ENCODE measurements at places on chromosomes 12 and 14.

DNA sequence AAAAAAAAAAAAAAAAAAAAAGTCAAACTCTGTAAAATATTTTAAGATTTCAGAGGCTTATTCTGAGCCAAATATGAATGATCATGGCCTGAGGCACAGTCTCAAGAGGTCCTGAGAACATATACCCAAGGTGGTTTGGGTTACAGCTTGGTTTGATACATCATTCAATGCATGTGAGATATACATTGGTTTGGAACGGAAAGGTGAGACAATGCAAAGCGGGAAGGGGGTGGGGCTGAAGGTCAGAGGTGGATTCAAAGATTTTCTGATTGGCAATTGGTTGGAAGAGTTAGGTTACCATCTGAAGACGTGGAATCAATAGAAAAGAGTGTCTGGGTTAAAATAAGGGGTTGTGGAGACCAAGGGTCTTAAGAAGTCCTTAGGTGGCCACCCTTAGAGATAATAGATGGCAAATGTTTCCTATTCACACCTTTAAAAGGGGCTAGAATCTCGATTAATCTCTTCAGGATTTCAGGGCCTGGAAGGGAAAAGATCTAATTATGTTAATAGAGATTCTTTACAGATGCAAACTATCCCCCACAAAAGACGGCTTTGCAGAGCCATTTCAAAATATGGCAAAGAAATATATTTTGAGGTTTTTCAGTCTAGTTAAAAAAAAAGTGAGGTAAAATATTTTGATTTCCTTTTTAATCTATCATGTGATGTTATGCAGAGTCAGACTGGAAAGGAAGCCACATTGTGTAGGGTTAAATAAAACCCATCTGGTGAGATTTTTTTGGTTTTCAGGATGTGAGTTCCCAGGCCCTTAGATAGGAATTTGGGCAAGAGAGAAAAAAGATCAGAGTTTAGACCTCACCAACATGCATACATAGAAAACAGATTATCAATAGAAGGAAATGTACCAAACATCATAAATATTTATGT lies 173.8 kb upstream of the CNOT2 start:
- H3K27me3 ChIP-seq, result no peaks in the 10 kb centered on the region
- H3K4me1 ChIP-seq, result no peaks in the 10 kb centered on the region
- no peak for DNase-seq
- H3K36me3 ChIP-seq, result no peaks in the 10 kb centered on the region
- H3K27ac ChIP-seq, result no peak overlapping the region

DNA sequence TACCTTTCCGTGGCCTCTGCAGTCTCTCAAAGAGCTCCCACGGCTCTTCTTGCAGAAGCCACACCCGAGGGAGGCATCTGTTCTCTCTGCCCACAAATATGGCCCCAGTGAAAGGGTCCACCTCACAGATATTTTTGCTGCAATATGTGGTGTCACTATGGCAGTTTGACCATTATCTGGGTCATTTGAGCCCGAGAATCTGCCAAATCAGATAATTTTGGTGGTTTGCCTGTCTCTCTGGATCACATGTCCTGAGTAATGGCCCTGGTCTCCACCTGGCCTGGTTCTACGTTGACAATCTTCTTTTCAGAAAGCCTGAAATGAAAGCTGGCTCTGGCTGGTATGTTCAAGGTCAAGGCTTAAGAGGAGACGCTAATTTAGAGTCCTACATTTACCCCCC lies 5.7 kb upstream of the WSCD2 start:
- peaks cover 74% of the 10 kb centered on the region for H3K27me3 ChIP-seq
- no peak for DNase-seq
- H3K4me3 ChIP-seq, result no peak overlapping the region
- no peaks in the 10 kb centered on the region for H3K4me1 ChIP-seq
- H3K27ac ChIP-seq, result no peak overlapping the region

DNA sequence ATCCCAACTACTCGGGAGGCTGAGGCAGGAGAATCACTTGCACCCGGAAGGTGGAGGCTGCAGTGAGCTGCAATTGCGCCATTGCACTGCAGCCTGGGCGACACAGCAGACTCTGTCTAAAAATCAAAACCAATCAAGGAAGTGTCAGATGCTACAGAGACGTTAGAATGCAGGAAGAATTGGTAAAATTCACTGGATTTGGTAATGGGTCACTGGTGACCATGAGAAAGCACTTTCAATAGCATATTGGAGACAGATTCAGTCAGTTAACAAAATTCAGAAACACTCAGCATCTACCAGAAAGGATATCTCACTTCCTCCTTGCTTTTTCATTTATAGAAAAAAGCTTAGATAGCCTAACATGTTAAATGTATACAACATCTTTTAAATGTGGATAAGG lies 17.5 kb downstream of the BIN2 start:
- no peaks in the 10 kb centered on the region for H3K27me3 ChIP-seq
- H3K27ac ChIP-seq, result no peak overlapping the region
- DNase-seq, result no peak
- H3K4me3 ChIP-seq, result no peak overlapping the region
- H3K4me1 ChIP-seq, result peaks cover 55% of the 10 kb centered on the region
- peaks cover 80% of the 10 kb centered on the region for H3K36me3 ChIP-seq

DNA sequence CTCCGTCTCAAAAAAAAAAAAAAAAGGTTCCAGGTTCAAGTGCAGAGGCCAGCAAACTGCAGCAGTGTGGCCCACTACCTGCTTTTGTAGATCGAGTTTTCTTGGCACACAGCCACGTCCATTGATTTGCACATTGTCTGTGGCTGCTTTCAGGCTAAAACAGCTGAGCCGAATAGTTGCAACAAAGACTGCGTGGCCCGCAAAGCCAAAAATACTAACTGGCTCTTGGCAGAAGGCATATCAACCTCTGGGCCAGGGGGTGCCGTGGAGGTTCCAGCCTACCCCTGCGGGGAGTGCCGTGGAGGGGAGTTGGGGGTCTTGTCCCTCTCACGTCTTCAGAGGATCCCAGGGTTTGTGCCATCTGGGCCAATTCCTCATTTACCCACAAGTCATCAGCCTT lies 170.1 kb downstream of the ADGRD1 start:
- no peak overlapping the region for H3K27ac ChIP-seq
- H3K27me3 ChIP-seq, result peaks cover 13% of the 10 kb centered on the region
- H3K4me1 ChIP-seq, result peaks cover 7% of the 10 kb centered on the region
